CD14-positive monocyte (primary cell): ENCODE measurements at places on chromosomes 16 and 17.

- peak; percentile 37 for DNase-seq
These were observed 887 bp downstream of the ZBTB4 start for GRCh38 chr17:7478276-7479212.

DNA sequence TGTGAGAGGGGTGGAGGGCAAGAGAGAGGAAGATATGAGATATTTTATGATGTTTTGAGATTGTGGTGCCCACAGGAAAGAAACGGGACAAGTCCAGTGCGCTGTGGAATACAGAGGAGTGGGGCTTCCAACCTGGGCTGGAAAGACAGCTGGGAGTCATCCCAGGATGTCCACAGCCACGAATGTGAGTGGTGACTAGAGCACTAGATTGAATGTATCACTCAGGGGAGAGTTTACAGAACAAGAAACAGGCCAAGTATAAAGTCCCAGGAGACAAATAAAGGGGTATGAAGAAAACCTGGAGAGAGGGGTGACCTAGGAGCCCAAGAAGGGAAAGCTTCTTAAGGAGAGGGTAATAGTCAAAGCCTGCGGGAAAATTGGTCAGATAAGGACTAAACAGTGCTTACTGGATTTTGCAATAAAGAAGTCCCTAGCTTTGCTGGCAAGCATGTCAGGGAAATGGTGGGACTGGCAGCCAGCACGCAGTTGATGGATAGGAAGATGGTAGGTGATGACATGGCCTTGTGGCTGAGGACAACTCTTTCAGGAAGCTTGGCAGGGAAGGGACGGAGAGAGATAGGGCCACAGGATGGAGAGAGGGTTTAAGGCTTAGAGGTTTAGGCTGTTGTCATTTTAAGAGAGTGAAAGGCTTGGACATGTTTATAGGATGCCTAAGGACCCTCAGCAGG is 114.5 kb downstream of the AXIN2 start:
- no peak for DNase-seq

DNA sequence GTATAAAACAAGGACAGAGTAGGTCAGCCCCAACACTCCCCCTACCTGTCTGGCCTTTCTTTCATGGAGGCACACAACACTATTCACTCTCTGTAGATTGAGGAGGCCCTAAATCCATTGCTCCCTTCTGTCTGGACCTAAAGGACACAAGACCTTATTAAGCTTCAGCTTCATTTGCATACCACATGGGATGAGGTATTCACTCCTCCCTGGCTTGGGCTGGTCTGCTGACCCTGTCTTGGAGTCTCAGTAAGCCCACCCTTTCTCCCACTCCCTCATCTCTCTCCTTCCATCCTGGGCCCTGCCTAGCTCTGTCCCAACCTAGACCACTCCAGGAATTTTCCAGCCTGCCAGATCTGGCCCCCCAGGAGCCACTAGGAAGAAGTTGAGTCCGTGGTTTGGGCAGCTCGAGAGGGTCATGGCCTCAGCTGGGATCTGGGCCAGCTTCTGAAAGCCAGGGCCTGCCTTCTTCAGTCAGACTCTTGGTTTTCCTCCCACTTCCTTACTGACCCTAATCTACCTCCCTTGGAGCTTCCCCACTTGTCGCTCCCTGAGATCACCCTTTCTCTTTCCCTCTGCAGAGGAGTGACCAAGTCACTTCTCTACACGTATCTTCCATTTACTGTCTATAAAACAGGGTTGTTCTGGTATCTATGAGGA is 6.5 kb upstream of the LLGL1 start:
- DNase-seq = no peak

GRCh38 chr17:39699818-39700147 is at the start of gene ERBB2:
Gene ERBB2, plus strand, starts transcription at chr17:39700064. Its CDS starts 175 bp downstream, at chr17:39700239.
- DNase-seq = no peak

- peak; percentile 28 for DNase-seq
These were observed 103.2 kb downstream of the SOCS1 start for GRCh38 chr16:11152677-11153331.

DNA sequence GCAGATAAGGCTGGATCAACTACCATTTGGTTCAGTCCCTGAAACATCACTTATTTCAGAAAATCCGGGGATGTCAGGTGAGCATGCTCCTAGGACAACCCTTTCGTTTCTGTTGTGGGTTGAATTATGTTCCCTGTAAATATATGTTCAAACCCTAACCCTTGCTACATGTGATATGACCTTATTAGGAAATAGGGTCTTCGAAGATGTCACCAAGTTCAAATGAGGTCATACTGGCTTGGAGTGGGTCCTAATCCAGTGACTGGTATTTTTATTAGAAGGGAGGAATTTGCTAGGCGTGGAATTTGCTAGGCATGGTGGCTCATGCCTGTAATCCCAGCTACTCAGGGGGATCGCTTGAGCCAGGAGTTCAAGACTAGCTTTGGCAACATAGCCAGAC is 21.3 kb downstream of the SNX20 start:
- no peak for DNase-seq

DNA sequence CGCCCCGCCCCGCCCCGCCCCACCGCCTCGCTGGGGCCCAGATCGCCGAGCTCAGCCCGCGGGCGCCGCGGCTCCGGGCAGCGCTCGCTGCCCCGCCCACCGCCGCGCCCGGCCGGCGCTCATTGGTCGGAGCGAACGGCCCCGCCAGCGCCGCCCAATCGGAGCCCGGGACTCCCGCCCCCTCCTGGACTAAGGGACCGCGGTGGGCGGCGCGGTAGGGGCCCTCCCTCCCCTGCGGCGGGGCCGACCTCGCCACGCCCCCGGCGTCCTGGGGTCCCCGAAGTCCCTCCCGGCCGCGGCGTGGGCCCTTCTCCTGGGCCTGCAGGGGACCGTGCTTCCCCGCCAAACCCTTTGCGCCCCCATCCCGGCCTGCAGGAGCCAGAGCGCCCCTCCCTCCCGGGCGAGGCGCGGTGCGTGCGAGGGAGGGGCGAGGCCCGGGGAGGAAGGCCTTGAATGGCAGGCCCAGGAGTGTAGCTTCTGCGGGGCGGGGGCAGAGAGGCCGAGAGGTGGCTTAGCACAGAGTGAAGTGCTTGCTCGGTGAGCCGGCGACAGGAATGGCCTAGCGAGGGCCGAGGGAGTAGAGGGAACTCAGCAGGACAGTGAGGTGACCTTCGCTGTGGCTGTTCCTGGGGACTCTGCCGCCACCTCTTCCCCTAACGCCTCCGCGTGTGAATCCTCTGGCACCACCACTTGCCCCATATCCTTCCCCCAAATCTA is at the start of gene CAMKK1:
CAMKK1 (minus strand) TSS at position 51 of the 717 bp plus-strand sequence. CDS start 7,366 bp downstream, outside the sequence.
- peak; percentile 82 for DNase-seq

DNA sequence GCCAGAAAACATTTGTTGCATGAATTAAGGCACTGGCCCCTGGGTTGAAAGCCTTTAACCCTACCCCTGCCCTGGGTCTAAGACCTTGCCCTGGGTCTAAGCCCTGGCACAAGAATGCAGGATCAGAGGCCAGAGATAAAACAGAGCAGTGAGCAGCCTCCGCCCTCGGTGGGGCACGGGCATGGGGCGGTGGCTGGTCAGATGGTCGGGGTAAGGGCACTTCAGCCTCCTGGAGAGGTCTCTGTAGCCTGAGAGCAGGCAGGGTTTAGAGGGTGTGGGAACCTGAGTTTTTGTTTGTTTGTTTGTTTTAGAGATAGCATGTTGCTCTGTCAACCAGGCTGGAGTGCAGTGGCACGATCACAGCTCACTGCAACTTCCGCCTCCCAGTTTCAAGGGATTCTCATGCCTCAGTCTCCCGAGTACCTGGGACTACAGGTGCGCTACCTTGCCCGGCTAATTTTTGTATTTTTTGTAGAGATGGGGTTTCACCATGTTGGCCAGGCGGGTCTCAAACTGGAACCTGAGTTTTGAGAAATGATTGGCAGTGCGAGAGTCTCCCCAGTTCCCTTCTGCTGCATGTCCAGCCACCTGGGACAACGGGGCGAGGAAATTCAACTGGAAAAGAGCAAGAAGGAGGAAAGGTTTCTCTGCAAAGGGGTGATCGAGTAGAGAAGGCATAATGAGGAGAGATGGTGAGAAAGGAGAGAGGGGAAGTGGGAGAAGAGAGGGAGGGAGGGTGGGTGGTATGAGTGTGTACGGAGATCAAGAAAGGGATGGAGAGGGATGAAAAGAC is 27.7 kb downstream of the TNS4 start:
- DNase-seq = no peak

DNA sequence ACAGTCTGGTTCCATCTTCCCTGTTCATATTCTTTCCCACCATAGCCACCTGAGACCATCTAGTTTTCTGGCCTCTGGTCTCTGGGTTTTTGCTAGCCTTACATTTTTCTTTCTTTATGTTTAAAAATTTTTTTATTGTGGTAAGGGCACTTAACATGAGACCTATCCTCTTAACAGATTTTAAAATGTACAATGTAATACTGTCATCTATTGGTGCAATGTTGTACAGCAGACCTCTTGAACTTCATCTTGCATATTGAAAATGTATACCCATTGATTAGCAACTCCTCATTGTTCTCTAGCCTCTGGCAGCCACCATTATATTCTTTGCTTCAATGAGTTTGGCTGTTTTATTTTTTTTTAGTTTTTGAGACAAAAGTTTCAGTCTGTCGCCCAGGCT is 39.2 kb downstream of the ITGAM start:
- DNase-seq = no peak

DNA sequence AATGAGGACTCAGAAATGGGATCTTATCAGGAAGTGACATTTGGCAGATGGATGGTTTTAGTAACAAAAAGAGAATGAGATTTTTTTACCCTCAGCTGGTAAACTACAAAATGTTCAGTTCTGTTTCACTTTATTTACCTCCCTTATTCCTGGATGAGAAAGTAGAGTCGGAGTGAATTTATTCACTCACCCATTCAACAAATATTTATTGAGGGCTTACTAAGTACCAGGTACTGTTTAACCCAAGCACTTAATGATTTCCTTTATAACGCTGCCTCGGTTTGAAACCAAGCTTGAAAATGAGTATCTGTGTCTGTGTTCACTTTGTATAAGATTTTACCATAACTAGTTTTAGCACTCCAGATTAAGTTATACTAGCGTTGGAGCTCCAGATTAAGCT is 38.1 kb downstream of the CDRT15 start:
- no peak for DNase-seq

DNA sequence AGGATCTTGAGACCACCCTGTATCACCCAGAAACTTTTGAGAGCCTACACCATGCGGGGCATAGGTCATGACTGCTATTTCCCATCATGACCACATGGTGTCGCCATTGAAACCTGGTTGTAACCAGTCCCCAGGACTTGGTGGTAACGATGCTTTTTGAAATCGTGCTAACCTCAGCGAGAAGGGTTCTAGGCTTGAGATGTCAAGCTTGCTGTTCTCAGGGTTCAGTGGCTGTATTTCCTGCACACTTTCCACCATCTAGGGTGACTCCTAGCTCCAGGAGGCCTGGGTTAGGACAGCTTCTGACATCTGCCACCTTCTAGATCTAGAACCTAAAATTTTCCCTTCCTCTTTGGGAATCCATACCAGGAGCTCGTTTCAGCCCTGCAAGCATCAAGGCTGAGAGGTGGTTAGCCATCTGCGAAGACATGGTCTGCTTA is 13.0 kb upstream of the SPNS3 start:
- peak; percentile 59 for DNase-seq

DNA sequence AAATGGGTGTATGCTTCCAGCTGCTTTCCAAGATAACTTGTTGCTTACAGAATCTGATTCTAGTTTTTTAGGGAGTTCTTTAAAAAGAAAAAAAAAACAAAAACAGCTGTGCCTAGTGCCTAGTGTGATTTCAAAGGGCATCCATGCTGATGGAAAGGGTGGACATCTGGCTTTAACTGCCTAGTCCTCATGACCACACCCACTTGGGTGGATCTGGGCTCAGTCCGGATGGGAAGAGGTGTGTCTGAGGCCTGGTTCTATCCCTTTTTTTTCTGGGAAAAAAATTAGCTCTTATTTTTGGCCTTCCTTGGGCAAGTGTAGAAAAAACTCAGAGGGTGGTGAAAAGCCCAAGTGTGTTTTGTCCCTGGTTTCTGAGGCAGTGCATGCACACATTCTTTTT is 132.3 kb upstream of the CDH11 start:
- DNase-seq = no peak

- peak; percentile 66 for DNase-seq
These were observed 3.7 kb upstream of the ATP1B2 start for GRCh38 chr17:7647018-7647417.

DNA sequence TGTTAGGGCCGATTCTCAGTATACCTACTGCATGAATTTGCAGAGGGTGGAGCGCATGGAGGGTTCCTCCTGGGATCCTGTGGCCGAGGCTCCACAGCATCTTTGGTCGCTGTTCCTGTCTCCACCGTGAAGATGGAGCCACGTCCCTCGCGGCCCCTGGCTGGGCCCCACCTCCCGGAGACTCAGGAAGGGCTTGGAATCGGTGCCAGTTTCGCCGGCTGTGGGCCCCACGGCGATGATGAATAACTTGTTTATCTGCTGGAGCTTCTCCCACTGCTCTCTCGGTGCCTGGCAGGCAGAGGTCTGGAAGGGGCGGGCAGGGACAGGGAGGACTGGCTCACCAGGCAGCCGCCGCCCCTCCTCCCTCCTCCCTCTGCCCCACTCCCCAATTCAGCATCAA is 8.1 kb downstream of the SLC5A11 start:
- no peak for DNase-seq

DNA sequence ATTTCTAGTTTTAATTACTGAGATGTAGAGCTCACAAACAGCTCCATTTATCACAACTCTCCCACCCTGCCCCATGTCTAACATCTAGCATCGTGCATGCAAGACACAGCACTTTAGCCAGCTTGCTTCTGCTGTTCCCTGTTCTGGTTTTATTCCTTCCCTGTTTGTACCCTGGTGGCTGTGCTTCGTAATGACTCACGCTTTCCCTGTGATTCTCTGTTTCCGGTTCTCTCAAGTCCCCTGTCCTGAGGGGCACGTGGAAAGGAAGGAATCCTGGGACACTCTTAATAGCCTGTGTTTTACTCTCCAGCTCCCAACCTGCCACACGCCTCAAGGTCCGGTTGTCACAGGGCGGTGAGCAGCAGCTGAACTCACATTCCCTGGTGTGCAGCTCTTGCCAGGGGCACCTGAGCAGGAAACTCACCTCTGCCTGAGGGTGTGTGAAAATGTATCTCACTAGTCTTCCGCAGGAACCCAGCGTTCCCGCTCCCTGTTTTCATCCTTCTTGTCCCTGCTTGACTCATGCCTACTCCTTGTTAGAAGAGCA is 10.6 kb downstream of the SHISA6 start:
- no peak for DNase-seq

GRCh38 chr17:30956764-30957374 is 14.0 kb upstream of the RNF135 start:
- no peak for DNase-seq

GRCh38 chr17:9487406-9487805 is 88.2 kb downstream of the STX8 start:
- DNase-seq = no peak

DNA sequence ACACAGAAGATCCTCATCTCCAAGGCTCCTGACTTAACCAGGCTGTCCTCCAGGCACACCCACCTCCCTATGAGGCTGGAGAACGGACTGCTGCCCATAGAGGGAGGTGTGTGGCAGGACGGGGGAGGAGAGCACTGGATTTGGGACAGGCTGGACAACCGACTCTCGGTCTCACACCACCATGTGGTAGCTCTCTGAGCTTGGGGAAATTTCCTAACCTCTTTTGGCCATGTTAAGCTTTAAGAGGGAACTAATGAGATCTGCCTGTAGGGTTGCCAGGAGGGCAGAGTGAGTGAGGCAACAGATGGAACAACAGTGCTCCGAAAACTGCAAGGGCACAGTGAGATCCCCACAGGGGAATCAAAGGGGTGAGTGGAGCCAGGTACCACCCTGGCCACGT is 32.7 kb downstream of the RHBDL3 start:
- DNase-seq = no peak

- peak; percentile 8 for DNase-seq
These were observed 588.7 kb downstream of the CDH13 start for GRCh38 chr16:83215406-83216001.

- DNase-seq = no peak
These were observed 852.1 kb downstream of the CDH11 start for GRCh38 chr16:64269756-64270155.
